NCI-H1417 (cell line): ENCODE measurements at places on chromosomes 6 and 20.
A peak's percentile ranks its signal among the peaks of the same experiment; 100 is the strongest.

DNA sequence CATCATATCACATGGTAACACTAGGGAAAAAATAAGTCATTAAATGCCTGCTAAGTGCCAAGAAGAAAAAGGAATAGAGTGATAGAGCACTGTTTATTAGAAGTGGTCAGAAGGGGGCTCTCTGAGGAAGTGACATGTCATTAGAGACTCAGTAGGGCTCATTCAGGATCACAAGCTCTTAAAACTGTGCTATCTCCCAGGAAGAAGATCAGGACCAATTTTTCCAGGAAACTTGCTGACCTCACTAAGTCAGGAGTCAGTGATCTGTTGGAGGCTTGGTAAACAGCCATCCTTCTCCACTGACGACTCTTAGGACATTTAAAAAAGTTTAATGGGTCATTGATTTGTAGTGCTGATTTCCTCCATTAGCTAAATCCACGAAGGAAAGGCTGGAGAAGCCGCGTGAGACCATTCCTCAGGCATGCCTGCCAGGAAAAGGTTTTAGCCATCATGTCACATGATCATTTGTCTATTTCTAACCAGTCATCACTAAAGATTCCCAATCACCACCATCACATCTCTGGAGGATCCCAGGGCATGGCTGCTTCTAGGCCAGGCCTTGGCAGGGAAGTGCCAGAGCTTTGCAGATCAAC, 5.9 kb upstream of the PTPN1 start:
- no peak for DNase-seq

DNA sequence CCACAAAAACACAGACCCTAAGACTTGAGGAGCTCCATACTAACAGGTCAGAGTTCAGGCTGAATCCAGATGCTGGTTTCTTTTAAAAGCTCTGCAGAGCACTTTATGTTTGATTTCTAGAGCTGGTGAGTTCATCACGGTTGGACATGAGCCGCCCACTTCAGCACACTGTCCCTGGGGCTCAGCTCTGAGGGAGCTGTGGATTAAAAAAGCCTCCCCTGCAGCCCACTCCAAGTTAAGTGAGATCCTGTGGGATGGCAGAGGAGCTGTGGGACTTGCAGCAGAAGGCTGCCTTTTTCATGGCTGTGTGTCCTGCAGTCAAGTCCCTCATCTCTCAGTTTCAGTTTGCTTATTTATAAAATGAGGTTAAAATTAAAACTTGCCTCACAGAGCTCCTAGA, 110.5 kb downstream of the FOXO3 start:
- DNase-seq = no peak

- DNase-seq = no peak
These were observed 1.6 kb upstream of the TOMM6 start for GRCh38 chr6:41785689-41786450.

- DNase-seq = peak; percentile 70
These were observed 79.6 kb downstream of the CDH22 start for GRCh38 chr20:46228670-46229069.

DNA sequence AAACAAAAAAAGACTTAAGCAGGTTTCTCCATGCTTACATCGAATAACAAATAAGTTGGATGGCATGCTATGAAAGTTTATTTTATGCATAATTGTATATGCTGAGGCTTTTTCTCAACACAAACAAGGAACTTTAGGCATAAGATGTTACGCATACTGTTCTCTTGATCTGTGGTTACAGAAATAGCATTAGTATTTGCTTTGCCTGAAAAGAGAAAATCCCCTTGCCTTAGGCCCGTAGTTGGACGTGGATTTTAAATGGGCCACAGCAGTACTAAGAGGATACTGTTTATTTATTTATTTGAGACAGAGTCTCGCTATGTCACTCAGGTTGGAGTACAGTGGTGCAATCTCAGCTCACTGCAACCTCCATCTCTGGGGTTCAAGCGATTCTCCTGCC, 19.0 kb downstream of the LYRM2 start:
- no peak for DNase-seq

- no peak for DNase-seq
These were observed 94.3 kb downstream of the EDN1 start for GRCh38 chr6:12384357-12384912.

DNA sequence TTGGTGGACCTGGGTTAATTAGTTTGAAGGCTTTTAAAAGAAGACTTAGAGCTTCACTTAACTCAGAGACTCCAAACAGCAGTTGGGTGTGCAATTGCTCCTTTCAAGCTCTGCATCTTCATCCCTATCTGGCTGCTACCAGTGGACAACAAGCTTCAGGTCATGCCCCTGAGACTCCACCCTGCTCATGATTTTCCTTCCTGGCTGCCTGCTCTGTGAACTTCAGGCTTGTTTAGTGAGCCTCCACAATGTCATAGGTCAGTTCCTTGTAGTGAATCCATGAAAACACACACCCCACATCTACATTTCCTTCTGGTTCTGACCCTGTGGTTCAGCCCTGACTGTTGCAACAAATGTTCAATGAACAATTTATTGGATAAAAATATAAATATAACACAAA, 61.1 kb upstream of the MARCKS start:
- DNase-seq = no peak

GRCh38 chr20:61370841-61371303, 118.8 kb downstream of the CDH4 start:
- DNase-seq = peak; percentile 16

DNA sequence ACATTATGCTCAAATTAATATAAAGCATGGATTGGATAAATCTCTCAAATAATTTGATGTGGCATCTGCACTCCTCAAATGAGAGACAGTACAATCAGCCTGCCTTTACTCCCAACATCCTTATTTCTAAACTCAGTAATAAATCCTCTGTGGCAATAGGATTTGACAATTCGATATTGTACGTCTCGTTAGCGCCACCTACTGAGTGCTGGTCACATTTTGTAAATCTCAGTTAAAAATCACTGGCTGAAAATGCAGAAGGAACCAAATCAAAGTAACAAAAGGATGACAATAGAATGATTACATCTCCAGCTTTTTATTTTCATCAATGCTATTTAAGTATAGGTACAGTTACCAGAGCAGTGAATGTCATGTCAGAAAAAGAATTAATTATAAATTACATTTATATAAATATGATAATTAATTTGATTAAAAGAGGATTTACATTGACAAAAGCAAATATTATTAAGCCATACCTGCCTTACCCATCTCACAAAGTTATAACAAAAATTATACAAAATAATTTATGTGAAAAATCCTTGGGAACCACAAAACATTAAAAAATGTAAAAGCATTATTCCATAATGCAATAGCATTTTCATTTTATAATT, 20.2 kb upstream of the GJE1 start:
- DNase-seq = peak; percentile 94

- no peak for DNase-seq
These were observed 17.2 kb downstream of the TXNDC5 start for GRCh38 chr6:7893342-7893741.

GRCh38 chr6:38417521-38417920, 222.2 kb downstream of the BTBD9 start:
- DNase-seq = no peak

- DNase-seq = no peak
These were observed 25.5 kb downstream of the NSFL1C start for GRCh38 chr20:1441133-1441532.

DNA sequence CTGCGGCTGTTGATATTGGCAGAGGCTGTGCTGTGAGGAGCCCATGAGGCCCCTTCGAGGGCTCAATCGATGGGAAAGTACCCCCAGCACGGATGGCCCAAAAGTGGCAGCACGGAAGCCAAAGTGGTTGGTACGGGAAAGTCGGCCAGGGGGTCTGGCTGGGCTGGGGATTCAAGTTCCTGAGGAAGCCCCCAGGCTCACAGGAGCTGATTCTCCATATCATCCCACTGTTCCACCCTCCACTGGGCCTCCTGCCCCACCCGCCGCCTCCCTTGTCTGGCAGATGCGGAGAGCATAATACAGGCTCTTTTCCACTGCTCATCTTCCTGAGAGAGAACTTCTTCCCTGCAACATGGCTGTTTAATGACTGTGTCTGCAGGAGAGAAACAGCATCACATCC, 217.8 kb upstream of the CST7 start:
- no peak for DNase-seq

DNA sequence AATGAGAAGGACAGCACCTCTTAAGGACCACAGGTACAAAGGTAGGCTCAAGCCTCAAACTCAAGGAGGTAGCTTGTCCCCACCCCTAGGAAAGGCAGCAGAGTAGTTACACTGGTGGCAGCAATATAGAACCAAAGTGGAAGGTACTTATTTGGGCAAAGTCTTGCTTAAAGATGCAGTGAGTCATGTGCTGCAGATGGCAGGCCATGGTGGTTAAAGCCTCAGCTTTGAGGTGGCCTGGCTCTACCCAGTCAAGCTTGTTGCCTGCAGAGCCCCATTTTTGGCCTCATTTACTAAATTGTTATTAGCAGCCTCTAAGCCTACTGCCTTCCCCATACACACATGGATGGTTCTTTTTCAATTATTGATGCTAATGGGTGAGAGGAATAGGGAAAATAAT, 146.0 kb downstream of the ELOVL4 start:
- no peak for DNase-seq

DNA sequence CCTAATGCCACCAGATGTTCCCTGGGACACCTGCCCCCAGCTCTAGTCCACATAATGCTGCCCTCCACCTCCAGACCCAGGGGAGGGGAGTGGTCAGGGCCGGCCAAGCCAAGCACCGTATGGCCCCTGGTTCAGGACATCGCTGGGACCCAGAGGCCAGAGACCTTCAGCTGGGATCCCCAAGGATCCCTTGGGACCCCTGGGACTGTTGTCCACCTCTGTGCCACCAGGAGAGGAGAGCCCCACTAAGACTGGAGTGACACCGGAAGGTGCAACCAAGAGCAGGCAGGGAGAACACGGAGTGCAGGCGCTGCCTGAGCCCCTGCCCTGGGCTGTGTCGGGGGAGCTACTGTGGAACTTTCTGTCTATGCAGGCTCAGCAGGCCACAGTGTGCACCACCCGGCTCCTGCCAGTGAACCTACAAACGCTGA, 43.6 kb downstream of the CTCFL start:
- no peak for DNase-seq

DNA sequence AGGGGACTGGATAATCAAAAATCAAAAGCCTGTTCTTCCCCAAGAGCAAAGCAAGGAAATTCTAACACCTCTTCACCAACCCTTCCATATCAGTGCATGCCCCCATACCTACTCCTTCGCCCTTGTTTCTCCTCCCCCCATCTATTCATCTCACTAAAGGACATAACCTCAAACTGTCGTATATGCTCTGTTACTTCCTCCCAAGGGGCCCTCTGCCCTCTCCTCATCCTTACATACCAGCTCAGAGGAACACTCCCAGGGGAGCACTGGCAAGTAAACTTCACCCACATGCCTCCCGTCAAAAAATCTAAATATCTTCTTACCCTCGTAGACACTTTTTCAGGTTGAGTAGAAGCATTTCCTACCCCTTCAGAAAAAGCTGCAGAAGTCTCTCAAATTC, 9.4 kb upstream of the ADTRP start:
- no peak for DNase-seq

DNA sequence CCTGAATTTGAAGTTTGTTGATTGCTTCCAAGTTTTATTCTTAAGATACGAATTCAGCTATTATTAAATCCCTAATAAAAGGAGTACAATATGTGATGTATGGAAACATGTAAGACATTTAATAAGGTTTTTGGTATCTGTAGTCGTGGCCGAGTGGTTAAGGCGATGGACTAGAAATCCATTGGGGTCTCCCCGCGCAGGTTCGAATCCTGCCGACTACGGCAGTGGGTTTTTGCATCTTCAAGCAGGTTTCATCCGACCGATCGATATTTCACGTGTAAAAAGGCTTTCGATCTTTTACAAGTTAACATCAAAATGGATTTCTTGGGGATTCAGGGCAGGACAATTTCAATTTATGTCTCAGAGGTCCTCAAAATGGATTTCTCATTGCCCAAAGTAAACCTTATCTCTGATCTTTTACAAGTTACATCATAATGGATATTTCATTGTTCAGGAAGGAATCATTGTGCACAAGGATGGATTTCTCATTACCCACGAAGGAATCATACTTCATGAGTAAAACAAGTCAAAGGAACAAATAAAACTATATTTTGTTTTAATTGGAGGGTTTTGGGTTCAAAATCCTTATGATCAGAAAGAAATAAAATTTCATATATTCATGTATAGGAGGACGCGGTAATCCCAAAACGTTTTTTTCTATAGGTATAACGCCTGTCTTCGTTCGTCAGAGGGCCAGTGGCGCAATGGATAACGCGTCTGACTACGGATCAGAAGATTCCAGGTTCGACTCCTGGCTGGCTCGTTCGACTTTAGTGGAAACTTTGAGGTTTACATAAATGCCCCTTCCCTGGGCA, 37.3 kb upstream of the BTN3A2 start:
- DNase-seq = no peak

DNA sequence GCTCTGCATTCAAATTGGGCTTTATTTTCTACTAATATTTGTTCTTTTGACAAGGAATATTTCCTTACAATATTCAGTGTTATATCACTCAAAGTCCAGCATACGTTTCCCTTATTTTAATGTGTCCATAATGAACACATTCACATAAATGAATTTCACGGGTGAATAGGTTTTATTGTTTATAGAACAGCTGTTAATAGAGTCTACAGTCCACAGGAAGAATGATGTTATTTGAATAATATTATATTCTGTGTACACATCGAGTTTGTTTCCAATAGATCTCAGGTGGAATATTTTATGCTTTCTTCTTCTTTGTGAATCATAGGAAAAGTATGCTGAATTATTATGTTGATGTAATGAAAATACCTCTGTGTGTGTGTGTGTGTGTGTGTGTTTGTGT, 582.4 kb downstream of the CDH26 start:
- peak; percentile 47 for DNase-seq
